BJ (cell line): ENCODE measurements at places on chromosomes 5 and 9. TPM values are rescaled to one million over a fixed set of nuclear protein-coding genes. Genes with fewer than 3 reads are reported as not detected.

The GNA14 gene
- polyA plus RNA-seq, result 0.22 and 0.25 TPM in 2 replicates

DNA sequence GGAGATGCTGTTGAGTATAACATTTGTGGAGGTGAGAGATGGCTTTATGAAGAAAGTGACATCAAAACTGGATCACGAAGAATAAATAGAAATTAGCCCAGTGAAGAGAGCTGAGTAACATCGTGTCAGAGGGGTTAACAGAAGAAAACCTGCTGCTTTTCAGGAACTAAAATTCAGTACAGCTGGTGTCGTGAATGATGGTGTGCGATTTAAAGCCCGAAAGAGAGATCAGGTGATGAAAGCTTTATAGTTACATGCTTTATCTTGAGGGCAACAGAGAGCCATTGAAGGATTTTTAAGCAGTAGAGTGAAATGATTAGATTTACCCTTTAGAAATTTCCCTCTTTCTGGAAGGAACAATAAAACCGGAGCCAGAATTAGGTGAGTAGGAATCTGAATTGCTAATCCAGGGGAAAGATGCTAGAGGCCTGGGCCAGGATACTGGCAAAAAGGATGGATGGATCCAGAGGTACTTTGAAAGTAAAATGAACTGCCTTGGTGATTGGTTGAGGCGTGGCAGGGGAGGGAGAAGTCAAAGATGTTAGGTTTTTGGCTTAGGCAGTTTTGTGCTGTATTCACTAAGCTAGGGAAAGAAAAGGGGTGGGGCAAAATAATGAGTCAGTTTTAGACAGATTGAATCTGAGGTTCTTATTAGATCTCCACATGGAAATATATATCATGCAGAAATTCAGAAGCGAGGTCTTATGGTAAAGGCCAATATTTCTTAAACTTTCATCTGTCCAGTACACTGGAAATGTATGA, 3.4 kb downstream of the LRRC70 start:
- DNase-seq, result no peak

GRCh38 chr5:104526866-104527265, 964.3 kb upstream of the NUDT12 start:
- no peak for DNase-seq

DNA sequence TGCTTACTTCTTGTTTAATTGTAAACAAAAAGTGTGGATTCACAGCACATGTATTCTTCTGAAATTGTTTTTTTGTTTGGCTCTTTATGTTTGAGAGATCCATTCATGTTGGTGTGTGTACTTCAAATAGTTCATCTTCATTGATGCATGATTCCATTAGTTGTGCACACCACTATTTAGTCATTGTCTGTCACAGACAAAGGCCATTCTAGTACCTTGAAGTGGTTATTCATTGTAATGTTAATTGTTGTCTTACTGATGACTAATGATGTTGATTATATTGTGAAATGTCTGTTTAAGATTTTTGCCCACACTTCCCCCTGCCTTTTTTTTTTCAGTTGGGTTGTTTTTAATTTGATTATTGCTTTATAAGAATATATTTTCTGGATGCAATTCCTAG, 391.3 kb downstream of the DIRAS2 start:
- no peak for DNase-seq

The GEMIN5 gene
- 7.5 and 7.8 TPM in 2 replicates for polyA plus RNA-seq

The QRFP gene
- polyA plus RNA-seq, result not detected in 2 replicates

The PCDHB8 gene
- 0.11 and 0.17 TPM in 2 replicates for polyA plus RNA-seq

The ANKRA2 gene
- 14.8 and 28.4 TPM in 2 replicates for polyA plus RNA-seq

The SLC34A3 gene
- not detected in 2 replicates for polyA plus RNA-seq

The IRX2 gene
- polyA plus RNA-seq, result 1.8 and 2.7 TPM in 2 replicates

DNA sequence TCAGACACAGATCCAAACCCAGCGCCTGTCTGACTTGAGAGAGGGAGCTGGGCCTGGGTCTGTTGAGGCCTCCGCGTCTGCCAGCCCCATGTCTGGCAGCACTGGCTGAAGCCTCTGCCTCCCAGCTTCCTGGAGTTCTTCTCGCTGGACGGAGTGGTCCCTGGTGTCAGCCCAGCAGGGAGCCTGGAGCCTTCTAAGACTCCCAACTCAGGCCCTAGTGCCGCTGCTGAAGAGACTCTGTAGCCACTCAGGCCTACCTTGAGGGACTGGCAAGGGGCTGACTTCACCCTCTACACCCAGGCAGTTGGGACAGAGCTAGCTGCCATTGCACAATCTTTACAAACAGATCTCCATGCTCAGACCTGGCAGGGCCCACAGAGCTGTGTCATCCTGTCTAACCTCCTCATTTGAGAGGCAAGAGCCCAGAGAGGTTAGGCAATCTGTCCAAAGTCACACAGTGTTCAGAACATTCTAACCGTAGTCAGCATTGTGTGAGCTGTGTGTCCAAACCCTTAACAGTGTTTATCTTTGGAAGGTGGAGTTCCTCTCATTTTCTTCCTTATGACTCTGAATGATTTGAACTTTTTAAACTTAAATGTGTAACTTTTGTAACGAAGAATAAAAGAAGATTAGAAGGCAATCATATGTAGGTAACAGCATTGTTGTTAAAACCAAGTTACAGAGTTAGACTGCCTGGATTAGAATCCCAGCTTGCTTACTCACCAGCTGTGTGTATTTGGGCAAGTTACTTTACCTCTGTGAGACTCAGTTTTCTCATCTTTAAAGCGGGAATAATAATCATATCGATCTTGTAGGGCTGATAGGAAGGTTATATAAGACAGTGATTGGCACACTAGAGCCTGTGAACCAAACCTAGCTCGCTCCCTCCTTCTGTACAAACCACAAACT, 4.6 kb upstream of the DUSP1 start:
- DNase-seq, result no peak

DNA sequence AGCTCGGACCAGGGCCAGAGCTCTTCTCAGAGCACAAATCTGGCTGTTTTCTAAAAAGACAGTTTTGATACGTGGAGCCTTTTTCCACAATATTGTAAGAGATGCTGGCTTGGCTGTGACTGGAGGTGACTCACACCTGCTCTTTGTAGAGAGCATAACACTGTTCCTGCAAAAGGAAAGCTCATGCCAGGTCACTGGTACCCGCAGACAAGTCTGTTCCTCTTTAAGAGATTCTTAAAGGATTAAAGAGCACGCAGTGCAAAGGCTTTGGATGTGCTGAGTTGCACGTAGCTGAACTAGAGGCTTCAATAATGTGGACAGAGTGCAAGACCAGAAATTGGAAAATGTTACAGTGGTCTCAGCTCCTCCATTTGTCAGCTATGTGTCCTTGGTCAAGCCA, 19.0 kb downstream of the ACTL7B start:
- no peak for DNase-seq

- no peak for DNase-seq
These were observed 100.0 kb upstream of the CXCL14 start for GRCh38 chr5:135678640-135679268.

The SH3PXD2B gene
- 11.6 and 15.5 TPM in 2 replicates for polyA plus RNA-seq

DNA sequence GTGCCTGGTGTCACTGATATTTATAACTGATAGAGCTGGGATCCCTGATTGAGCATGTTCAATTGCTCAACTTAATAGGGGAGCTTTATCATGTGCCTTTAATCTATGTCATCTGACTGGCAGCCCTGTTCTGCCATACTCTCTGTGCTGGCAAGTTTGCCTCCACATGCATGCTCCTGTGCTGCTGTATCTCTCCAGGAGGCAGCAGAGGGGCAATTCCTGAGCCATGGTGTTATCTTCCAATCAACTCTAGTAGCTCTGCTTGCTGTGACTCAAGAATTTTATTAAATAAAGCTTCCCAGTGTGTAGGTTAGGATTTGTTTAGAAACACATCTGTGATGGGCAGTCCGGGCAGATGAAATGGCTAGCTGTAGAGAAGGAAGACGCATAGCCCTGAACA, 642.0 kb downstream of the KIF4B start:
- DNase-seq, result no peak

- no peak for DNase-seq
These were observed 5.6 kb upstream of the IRF1 start for GRCh38 chr5:132496191-132496630.

The HNRNPAB gene
- 59.3 and 80.3 TPM in 2 replicates for polyA plus RNA-seq

DNA sequence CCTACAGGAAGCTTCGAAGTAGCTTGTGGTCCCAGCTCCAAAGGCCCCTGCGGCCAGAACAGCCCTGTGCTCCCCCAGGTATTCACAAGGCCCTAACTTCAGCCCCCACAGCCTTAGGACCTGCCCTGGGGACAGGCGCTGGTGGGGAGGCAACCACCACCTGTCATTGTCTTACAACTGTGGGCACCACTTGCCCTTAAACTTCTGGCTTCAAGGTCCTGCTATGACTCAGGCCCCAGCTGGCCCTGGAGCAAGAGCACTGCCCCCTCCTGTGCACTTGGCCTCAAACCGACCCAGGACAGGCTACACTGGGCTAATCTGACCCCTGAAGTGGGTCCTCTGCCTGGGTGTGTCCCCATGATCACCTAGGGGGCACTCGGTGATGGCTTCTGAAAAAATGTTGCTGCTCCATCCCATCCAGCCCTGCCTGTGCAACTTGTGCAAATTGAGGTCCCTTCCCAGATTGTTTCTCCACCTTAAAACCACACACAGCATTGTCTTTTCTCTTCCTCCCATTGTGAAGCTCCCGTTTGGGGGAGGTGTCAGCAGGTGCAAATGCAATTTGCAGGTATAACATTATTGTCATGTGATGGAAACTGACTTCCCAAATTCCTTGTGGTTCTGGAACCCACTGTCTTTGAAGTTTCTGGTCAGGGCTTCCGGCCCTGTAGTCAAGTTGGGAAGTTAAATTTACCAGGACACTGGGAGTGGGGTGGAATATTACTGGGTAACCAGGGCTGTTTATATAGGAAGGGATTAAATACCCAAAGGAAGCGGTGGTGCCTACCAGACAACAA, 1.1 kb upstream of the PROB1 start:
- no peak for DNase-seq

GRCh38 chr5:124162767-124163532, 583.5 kb downstream of the ZNF608 start:
- no peak for DNase-seq

- DNase-seq, result no peak
These were observed 47.7 kb upstream of the FCN1 start for GRCh38 chr9:134965411-134965810.

The CACNA1B gene
- polyA plus RNA-seq, result 0.01 TPM in 1 of 2 replicates, not detected in the other

- DNase-seq, result peak; percentile 73
These were observed 3.5 kb downstream of the USP20 start for GRCh38 chr9:129838707-129839259.

GRCh38 chr9:95073042-95073607, 244.4 kb downstream of the FANCC start:
- no peak for DNase-seq

The ZDHHC21 gene
- 3.2 and 6.3 TPM in 2 replicates for polyA plus RNA-seq

DNA sequence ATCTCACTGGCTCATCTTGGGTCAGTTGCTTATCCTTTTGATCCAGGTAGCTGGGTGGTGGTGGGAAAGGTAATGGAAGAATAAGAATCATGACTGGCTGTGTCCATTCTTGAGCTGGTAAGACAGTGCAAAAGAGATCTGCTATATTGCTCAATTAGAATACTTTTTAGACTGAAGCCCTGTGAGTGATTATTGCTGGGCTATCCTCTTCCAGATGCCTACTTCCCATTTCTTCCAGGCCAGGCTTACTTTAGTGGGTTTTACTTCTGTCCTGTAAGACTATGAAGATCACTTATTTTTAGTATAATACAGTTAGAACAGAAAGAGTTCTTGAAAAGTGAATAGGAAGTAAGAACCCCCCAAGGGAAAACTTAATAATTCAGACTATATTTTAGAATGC, 7.2 kb downstream of the MARCHF6 start:
- DNase-seq, result no peak

The CCDC187 gene
- polyA plus RNA-seq, result not detected in 2 replicates

DNA sequence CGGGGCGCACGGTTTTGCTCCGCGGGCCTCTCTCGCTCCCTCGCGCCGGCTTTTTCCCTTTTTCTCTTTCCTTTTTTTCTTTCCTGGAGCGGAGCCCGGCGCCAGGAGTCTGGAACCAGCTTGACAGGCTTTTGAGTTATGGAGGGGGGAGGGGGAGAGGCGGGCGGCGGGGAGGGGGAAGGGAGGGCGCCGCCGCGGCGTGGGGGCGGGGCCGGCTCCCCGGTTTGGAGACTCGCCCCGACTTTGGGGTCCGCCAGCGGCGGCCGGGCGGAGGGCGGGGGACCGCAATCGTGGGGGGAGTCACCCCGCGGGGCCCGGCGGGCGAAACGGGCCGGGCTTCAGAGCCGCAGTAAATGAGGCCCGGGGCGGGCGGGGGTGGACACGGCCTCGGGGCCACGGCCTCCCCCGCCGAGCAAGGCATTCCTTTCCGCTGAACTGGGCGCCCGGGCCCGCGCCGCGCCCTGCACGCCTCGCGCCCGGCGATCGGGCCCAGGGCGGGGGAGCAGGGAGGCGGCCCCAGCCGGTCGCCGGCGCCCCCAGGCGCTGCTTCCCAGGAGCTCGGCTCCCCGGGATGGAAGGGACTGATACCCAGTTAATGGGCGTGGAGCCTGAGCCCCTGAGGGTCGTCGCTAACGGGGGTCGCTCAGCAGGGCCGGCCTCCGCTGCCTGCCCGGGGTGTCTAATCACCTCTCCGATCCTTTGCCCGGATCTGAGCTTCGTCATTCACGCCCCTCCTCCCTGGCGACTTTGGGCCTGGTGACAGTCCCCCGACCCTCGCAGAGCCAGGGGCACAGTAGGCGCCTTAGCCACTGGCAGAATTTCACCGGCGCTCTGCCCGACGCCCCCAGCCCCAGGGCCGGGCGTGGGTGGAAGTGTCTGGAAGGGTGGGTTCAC, 138.1 kb downstream of the C9orf50 start:
- DNase-seq, result peak; percentile 48

The LRRC19 gene
- polyA plus RNA-seq, result not detected in 2 replicates

DNA sequence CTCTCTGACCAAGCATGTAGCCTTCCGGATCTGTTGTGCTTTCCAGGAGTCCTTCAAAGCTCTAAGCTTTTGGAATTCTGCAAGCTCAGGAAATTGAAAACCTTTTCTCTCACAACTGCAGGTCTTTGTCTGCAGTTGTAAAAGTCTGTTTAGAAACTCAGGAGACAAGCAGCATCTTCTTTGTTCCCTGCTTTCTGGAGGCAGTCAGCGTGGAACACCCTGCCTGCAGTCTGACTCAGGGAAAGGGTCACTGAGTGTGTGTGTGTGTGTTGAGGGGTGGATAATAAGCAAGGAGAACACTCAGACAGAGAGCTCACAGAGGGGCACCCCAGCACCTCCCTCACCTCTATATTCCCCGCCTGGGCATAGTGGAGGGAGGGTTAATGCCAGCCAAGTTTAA, 29.1 kb downstream of the KCNIP1 start:
- DNase-seq, result no peak

- no peak for DNase-seq
These were observed 12.4 kb upstream of the MEIKIN start for GRCh38 chr5:131957721-131958441.

- no peak for DNase-seq
These were observed 66.9 kb downstream of the DCP2 start for GRCh38 chr5:113043491-113043931.

The EMB gene
- polyA plus RNA-seq, result 0.55 and 1.5 TPM in 2 replicates

The PRR7 gene
- 1.6 TPM in 2 replicates for polyA plus RNA-seq

DNA sequence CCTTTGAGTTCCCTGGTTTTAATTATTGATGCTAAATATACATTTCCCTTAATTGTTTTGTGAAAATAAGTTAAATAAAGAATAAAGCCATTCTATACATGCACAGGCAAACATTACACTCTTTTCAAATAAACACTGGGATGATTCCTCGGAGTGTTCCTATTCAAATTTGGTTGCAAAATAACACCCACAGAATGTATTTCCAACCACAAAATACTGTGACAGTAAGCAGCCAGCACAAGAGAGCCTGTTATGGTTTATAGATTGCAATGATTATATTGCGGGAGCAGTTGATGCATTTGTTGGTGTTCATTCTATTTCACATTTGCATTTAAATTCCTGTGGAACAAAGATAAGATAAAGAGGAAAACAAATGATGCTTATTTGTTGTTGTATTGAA, 632.6 kb upstream of the WWC1 start:
- no peak for DNase-seq
